LoVo (cell line): ENCODE measurements at places on chromosomes 16 and 17.

GRCh38 chr17:44733753-44734152 lies 25.0 kb upstream of the ADAM11 start:
- DNase-seq: no peak

DNA sequence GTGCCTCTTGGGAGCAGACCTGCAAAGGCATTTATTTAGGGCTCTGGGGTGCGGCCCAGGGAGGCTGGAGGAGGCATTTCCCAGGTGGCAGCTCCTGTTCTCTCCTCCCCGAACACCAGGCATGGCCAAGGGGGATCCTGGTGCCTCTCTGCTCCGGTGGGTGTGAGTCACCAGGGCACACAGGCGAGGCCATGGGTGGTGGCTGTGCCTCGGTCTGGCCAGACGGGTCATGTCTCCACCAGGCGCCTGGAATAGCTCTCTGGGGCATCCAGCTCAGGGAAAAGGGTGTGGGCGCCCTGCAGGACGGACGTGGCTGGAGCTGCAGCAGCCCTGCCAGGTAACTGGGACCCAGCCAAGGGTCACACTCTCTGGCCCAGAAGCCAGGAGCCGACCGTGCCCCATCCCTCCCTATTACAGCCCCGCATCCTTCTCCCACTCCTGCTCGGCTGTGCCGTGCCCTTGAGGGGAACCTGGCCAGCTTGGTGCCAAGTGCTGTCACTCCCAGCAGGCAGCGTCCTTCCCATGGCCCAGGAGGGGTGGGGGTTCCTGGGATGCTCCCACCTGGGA lies 25.8 kb downstream of the SOX8 start:
- peak; percentile 18 for DNase-seq

GRCh38 chr16:19106625-19107020 lies 7.1 kb upstream of the ITPRIPL2 start:
- no peak for DNase-seq

DNA sequence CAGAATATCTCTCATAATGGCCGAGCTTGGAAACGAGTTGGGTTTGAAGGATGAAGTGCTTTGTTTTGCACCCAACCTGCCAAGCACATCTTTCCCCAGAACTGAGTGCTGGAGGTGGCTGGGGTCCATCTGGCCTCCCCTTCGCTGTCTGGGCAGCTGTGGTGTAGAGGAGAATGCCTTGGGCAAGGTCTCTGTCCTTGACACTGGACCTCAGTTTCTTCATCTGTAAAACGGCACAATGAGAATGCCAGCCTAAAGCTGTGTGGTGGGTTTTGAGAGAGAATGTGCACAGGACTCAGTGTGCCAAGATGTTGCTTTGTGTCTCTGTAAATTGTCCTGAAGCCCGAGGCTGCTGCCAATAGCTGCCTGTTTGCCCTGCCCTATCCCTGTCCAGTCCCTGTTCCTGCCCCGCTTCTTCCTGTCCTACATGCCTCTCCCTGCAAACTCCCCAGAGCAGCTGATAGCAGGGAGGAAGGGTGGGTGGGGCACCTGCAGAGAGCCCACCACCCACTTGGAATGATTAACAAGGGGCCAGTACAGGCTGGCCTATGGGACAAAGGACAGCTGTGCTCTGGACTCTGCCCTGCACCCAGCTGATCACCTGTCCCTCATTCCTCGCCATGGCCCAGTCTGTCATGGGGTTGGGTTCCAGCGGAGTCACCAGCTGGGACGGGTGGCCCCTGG lies 15.3 kb downstream of the LASP1 start:
- no peak for DNase-seq

DNA sequence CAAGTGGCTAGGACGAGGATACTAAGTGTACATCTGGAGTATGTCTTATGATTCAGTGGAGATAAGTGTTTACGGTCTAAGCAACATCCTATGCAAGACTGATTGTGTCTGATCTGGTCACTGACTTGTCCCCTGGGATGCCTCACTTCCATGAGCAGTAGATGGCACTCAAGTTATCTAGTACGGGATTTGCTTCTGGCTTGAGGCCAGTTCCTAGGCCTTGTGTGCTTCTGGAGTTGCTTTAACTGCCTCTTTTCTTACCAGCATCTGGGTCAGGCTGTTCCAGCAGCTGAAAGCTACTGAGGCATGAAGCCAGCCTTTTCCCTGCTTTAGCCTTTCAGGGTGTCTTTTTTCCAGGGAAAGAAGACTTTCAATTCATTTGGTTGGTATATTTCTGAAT lies 23.0 kb downstream of the SUPT6H start:
- no peak for DNase-seq

DNA sequence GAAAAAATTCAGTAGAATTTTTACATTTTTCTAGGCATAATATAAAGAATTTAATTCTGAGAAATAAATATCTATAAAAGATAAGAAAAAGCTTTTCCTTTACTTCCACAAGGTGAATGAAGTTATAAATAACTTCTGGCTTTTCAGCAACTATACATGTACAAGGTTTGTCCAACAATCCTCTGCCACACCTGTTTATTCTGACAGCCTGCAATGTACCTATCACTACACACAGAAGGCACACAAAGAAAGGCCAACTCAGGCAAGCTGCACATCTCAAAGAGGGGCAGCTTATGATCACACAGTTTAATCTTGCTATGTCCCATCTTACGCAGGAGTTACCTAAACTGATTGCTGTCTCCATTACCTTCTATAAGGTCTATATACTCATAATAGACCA lies 120.2 kb downstream of the MYO1D start:
- DNase-seq: no peak

- DNase-seq: no peak
Observed at GRCh38 chr17:82830249-82830661, 9.6 kb downstream of the ZNF750 start.
